ENCODE measurements at places on chromosomes 7 and 10.

DNA sequence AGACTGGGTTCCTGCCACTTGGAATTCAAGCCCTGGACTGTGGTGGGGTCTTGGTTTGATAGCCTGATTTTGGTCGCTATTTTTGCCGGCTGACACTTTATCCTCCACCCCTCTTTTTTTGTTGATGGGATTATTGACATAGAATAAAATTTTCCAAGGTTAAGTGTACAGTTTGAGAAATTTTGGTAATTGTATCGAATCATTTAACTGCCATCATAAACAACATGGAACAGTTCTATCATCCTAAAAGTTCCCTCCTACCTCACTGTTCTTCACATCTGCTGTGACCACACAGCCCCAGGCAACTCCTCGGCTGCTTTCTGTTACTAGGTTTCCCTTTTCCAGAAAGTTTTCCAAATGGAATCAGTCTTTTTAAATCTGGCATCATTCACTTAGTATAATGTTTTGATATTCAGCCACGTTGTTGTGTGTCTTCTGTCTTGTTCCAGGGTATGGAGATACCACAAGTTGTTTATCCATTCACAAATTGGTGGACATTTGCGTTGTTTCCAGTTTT is 50.6 kb upstream of the STEAP1B start:
- DNase-seq: no peak

DNA sequence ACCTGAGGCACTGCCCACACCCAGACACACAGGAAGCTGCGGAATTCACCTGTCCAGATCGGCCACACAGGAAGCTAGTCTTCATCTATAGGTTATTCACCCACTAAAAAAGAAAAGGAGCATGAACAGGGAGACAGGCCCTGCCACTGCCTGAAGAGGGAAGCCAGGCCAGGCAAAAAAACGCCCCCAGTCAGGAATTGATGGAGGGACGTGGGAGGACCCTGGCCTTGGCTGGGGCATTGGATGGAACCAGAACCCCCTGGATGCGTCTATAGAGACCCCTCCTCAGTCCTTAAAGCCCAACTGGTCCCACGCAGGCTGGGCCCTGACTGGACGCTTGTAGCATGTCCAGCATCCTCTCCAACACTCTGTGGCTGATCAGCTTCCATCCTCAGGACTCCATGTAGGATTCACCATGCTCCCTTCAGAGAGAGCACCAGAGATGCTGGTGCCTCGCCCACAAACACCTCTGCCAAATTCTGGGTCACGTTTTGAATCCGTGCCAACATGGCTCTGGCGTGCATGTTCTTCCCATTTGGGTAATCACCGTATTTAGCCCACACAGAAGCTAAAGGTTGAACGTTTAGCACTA is 259.3 kb upstream of the TCERG1L start:
- no peak for DNase-seq

DNA sequence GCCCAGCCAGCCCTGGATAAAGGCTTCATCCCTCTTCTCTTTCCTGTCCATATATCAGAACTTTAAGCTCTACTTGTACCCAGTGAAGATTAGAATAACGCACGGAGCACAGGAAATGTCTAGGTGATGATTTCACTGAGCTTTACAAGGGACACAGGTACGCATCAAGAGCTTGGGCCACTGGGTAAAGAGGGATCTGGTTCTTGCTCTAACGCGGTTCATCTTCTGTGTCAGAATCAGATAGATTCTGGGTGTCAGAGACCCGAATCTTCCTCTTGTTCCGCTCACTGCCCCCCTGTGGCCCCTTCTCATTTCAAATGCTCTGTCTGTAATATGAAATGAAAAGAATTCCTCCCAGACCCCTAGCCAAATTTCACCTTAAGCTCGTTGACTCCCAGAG is 24.7 kb downstream of the IL2RA start:
- DNase-seq: no peak

DNA sequence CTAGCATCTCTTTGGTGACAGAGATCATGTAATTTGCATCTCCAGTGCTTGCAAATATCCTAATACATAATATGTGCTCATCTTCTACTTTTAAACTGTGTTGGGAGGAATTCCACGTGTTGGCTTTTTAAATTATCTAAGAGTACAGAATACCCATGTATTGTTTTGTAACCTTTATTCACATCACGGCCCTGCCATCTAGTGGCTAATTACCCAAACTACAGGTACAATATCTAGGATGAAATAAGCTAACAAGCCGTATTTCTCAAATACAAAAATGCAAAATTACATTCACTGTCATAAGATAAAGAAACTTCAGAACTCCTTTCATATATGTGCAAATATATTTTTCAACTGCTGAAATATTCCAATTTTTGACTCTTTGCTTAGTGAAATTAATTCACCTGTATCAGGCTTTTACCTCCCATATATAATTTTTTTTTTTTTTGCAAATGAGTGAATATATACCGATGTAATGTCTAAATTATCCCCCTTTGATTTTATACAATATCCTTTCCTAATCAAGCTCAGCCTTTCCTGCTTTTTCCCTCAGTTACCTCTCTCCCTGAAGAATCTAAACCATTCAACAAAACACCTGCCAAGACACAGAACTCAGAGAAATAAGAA is 30.3 kb upstream of the LSM8 start:
- DNase-seq: no peak

DNA sequence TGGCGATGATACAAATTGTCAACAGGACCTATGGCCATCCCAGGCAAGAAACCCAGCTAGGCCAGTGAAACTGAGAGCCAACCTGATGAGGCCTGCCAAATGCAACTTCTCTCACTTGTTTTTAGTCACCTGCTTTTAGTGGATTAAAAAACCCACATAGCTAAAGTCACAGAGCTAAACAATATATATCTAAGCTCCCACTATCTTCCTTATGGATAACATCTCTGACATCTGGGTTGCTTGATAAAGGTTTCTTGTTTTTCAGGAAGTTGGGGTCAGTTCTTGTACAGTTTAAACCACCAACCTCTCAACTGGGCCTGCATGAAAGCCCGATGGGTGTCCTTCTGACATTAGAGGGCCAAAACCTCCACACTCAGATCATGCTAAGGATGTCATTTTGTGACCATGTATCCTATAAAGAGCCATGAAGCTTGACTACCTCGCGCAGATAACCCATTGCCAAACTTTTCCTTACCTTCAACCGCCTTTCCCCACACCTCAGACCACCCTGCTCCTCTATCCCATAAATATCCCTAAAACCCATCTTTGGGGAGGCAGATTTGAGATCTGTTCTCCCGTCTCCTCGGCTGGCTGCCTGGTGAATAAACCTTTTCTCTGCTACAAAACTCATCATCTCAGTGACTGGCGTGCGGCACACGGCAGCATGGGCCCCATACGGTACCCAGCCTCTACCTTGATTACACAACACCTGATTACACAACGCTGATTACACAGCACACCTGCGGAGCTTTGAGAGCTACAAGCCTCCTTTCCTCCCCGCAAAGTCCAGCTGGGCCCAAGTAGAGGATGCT is 797 bp upstream of the STMP1 start:
- no peak for DNase-seq

- no peak for DNase-seq
Observed at GRCh38 chr10:10780746-10781145, 236.9 kb upstream of the CELF2 start.

DNA sequence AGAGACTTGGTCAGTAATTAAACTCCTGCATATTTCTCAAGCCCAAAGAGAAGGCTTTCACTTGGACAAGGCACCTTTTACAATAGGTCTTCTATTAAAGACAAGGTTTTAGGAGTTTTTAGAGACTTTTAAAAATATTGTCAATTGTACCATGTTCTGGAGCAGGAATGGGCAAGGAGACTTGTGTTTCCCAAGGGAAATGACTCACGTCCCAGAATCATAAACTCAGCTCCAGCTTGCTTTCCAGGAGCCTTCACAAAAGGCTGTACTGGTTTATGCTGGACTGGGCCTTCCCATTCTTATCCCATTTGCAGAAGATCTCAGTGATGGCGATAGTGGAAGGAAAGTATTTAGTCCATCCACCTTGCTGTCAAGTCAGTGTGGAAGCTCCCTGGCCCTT is 7.8 kb upstream of the GLI3 start:
- DNase-seq: no peak

DNA sequence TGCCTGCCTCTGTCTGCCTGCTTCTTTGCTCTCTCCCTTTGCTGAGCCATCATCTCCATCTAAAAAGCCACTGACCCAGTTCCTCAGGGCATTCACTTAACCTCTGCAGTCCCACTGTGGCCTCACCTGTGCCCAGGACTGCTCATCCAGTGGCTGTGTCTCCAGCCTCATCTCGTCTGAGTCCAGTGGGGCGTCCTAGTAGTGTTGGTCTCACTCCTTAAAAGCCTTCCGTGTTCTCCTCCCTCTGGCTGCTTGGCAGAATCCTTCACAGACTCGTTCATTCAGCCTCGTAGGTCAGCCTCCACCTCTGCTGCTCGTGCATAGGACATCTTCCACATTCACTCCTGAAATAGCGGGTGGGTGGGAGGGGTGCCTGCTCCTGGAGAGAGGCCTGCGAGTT is 7.3 kb downstream of the RARRES2 start:
- DNase-seq: no peak

DNA sequence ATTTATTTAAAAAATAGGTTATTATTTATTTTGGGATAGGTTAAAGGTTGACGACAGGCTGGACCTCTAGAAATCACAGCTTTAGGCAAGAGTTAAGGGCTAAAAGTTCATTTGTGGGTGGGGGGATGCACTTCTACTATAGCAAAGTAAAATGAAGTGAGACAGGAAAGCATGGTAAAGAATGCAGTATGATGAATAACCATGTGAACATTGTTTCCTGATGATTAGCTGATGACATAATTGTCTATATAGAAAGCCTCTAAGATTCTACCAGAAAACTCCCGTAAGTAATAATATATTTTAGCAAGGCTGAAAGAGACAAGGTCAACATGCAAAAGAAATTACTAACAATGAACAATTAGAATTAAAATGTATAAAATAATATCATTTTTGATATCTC is 25.7 kb upstream of the PRSS37 start:
- DNase-seq: no peak

GRCh38 chr7:69845721-69846495 is 247.6 kb downstream of the AUTS2 start:
- no peak for DNase-seq

DNA sequence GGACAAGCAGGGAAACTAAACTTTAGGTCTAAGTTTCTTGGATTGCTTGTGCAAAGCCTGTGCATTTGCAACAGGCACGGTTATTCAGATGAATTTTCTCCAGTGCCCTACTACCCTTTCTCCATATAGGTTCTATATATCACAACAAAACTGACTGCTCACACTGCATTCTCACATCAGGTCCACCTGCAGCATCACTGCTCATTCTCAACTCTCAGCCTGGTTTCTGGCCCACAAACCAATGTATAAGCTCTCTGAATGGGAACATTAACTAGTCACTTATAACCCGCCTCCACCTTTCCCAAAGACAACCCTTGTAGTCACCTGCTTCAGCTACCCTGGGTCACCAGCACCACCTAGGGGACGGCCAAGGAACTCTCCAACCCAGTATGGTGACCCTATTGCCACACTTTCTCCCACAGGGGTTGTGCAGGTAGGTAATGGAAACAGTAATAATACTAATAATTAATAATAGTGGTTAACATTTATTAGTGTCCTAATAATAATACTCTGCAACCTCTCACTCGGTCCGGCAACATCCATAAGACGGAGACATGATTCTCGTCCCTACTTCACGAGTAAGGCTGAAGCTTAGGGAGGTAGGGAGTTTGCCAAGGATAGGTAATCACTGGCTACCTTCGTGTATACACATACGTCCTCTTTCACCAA is 97.3 kb downstream of the CLEC2L start:
- DNase-seq: no peak

DNA sequence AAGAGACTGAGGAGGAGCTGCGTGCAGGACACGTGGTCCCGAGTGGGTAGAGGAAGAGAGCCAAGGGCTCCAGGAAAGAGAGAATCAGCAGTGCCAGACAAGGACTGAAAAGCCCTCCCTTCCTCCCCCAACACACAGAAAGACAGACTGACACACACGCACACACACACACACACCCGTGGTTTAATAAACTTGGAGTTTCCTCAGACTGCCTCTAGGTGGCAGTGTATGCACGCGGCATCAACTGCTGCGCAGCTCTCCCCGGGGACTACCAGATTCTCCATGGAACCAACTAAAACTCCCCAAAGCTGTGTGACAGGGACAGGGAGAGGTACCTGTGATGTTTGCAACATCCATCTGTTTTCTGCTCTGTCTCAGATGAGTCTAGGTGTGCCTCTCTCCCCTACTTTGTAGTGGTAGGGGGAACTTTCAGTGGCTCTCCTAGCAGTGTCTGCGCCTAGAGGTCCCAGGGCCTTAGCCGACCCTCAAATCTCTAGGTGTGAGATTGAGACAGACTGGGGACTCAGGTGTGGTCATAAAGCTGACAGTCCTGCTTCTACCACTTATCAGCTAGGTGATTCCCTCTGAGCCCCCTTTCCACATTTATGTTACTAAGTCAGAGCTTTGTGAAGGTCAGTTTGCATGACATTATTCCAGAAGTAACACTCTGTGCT is 9.3 kb upstream of the TSPAN14 start:
- no peak for DNase-seq

DNA sequence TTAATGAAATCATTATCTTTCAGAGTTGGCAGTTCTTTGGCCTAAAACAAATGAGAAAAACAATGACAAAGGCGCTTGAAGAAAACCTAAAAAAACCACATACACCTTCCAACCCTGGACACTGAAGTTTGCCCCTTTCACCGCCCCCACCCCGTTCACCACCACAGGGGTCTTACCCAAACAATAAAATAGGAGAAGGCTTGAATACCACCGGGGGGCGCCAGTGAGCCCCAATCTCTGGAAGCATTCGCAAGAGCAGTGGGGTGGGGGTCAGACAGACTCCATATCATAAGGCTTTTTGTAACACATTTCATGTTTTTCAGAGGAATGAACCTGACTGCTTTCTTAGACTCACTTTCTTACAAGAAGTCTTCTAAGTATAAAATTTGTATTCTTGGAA is 163.6 kb downstream of the PIP4K2A start:
- DNase-seq: peak; percentile 37

DNA sequence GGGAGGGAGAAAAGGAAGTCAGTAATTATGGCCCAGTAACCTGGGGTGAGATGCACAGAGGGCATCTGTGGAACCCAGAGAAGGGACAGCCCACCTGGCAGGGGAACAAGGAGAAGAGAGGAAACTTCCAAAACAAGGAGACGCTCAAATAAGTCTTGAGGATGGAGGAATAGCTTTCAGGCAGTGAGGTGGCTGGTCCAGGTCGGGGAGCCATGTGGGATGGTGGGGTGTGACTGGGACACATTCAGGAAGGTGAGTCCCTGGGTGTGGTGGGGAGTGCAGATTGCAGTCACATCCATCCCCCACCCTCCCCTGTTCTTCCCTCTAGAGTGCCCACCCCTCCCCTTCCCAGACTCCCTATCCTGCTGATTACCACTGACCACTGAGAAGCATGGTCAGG is 175.4 kb downstream of the GRID1 start:
- no peak for DNase-seq

- no peak for DNase-seq
Observed at GRCh38 chr7:25988640-25989039, 163.4 kb upstream of the NFE2L3 start.

GRCh38 chr7:27680610-27681009 is 17.9 kb upstream of the HIBADH start:
- no peak for DNase-seq

Data from activated T-helper 1 cell treated with anti-CD3 and anti-CD28 coated beads, Interleukin-2, amount 50 U/mL, for 16 hours (primary cell).